ENCODE measurements at places on chromosomes 2 and 18.

DNA sequence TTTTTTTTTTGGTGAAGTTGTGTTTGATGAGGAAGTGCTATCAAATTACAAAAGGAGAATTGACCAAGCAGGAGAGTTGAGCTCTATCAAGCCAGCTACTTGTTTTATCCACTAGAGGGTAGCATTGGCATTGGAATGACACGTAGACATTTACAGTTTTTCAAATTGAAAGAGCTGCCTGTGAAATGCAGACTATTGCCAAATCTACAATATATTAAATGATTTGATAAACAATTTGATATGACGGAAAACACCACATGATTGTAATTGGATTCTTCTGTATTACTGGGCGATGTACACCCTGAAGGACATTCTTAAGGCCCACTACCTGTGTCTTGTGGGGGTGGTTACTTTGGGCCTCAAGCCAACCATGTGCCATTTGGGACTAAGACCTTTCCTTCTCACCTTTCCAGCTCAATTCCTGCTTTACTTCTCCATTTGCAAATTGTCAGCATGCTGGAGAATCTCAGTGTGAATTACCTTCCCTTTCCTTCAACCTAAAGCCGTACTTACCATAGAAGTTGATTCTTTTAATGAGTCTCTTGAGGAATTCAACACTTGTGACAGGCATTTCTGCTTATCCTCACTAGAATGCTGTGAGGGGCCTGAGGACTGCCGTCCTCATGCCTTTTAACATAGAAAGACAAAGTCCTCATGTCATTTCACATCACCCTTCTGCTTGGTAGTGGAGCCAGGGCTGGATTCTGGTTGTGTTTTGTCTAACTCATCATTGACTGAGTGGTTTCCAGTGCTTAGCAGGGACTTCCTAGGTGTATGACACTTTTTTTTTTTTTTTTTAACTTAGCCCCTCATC lies 134.8 kb upstream of the THUMPD2 start:
- peak; percentile 66 for DNase-seq

DNA sequence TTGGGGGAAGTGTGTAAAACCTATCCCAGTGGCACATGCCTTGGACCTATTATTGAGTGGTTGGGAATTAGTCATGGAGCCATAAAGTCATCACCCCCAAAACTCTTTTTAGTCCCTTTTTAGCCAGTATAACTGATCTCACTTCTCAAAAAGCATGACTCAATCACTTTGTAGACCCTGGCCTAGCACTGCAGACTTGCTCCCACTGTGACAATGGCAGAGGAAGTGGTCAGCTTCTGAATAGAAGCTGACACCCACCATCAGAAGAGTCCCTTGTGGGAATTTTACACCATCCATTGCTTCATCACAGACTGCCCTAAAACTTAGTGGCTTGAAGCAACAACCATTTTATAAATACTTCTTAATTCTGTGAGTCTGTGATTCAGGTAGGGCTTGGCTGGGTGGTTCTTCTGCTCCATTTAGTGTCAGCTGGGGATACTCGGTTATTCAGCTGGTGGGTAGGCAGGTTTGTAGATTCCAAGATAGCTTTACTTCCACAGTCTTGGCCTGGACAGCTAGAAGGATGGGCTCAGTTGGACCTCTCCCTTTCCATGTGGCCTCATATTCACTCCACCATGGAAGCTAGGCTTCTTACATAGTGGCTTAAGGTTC lies 10.8 kb upstream of the ITGA6 start:
- DNase-seq: no peak

DNA sequence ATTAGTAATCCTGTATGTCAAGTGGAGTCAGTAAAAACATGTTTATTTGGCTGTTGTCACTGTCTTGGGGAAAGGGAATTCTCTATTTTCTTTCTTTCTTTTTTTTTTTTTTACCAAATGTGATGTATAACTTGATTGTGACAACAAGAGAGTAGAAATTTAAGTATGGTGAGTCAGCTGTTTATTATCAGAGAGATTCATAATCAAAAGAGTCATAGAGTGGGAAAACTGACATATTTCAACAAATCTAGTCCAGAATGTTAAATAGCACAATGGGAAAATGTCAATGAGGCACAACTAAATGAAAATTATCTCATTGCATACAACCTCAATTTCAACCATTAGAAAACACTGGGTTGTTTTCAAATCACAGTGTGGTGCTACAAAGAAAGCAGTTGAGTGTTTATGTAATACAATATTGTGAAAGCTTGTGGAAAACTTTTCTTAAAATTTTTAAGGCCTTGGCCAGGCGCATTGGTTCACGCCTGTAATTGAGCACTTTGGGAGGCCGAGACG lies 111.9 kb upstream of the DTNA start:
- DNase-seq: no peak

DNA sequence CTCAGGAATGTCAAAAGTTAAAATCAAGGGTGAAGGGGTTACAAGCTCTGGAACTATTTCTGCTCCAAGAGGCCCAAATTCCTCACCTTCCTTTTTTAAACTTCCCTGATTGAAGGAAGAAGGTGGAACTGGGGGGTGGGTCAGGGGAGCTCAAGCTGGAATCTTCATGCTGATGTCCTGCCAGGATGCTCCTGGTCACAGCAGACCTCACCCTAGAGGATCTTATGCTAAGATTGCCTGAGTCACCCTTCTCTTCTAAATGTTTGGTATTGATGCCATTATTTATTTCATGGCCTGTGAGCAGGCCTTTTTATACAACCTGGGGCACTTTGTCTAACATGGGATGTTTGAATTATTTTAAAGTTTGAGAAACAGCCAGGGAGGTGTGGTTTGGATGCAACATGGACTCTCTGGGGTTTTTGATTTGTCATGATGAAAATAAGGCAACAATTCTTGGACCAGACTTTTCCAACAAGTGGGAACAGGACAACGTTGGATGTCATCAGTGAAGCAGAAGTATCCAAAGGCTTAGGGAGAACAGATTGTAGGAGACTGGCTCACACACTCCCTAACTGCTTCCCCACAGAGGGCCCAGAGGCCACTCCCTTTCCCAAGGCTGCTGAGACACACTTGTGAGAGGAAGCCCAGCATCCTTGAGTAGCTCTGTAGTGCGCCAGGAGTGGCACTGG lies 420.2 kb upstream of the MEX3C start:
- DNase-seq: no peak

- peak; percentile 48 for DNase-seq
Observed at GRCh38 chr2:18178736-18179349, 300.4 kb downstream of the KCNS3 start.

DNA sequence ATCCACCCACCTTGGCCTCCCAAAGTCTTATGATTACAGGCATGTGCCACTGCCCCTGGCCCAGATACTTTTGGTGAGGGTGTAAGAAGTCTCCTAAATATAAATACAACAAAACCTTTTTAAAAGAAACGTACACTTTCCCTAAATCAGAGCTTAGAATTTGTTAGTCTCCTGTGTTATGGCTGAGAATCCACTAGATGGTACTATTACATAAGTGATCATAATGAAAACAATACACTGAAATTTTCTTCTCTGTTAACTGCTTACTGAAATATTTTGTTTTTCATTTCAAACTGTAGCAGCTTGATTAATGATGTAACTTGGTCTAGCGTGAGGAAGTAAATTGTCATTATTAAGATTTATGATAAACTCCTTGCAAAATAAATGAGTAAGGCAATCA lies 74.8 kb upstream of the FAM98A start:
- DNase-seq: no peak

DNA sequence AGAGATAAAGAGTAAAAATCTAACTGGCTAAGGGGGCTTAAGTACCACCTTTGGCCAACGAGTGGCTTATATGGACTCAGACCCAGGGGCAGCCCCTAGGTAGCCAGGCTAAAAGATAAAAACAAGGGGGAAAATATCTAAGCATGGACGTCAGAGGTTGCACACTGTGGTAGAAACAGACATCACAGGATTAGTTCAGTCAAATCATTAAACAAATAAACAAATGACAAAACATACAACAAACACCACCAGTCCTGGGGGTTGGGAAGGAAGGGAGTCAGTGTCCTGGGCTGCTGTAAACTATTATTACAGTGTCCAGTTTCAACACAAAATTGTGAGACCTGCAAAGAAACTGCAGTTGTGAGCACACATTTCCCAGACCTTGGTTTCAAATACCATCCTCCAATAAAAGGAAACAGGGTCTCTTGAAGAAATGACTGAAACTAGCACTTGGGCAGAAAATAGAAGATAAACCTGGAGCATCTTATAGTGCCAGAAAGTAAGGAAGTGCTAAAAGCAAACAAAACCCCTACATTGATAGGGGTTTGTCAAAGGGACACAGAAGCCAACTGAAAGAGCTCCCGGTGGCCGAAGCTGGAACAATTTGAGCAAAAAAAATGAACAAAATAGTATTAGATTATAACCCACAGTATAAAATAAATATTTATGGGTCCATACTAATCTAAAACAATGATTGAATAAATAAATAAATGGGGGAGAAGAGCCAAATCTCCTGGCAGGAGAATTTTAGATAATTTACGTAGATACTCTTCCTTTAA lies 154.8 kb upstream of the KLF7 start:
- DNase-seq: no peak

DNA sequence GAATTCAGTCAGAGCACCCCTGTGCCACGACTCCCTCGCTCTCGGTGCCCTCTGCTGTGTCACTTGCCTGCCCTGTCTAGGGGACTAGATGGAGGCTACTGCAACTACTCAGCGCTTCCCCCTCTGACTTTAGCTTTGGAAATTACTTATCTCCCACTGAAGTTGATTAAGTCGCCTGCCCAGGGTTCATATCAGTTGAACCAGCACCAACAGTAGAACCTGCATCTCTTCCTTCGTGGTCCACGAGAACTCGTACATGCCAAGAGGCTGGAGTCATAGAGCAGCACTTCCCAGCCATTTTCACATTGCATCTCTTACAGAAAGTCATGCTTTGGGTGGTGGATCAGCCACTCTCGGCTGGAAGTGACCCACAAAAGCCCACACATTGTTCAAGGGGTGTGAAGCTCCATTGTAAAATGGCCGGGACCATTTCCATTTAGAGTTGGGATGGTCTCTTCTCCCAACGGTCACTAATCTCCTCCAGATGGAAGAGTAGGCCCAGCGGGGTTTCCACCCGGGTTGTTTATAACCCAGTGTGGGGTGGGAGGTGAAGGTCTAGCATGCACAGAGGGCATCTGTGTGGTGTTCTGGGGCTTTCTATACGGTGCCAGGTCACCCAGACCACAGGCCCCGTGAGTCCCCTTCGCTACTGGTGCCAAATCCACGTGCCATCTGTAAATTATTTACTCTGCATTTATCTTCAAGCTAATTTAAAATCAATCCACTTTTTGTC lies 38.0 kb downstream of the STEAP3 start:
- no peak for DNase-seq

DNA sequence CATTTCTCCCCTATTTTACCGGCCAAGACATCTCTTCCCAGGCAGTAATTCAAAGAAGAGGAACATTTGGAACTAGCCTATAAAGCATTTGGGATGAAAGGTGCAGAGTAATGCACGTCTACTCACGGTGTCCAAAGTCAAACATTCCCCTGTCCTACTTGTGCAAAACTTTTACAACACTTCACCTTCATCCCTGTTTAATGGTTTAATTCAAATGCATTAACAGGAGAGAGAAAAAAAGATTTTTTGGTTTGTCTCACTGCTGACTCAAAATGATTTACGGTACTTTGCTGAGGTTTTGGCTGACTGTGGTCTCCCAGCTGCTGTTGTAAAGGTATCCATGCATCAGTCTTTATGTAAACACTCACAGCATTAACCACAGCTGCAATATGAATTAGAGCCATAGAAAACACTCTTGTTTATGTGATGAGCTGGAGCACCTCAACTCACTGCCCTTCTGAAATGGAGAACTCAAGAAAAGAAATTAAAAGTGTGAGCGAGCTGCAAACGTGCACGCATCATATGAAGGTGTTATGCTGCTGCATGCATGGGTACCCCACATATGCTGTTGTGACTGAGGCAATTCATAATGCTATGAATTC lies 220.5 kb downstream of the PIEZO2 start:
- DNase-seq: peak; percentile 57

DNA sequence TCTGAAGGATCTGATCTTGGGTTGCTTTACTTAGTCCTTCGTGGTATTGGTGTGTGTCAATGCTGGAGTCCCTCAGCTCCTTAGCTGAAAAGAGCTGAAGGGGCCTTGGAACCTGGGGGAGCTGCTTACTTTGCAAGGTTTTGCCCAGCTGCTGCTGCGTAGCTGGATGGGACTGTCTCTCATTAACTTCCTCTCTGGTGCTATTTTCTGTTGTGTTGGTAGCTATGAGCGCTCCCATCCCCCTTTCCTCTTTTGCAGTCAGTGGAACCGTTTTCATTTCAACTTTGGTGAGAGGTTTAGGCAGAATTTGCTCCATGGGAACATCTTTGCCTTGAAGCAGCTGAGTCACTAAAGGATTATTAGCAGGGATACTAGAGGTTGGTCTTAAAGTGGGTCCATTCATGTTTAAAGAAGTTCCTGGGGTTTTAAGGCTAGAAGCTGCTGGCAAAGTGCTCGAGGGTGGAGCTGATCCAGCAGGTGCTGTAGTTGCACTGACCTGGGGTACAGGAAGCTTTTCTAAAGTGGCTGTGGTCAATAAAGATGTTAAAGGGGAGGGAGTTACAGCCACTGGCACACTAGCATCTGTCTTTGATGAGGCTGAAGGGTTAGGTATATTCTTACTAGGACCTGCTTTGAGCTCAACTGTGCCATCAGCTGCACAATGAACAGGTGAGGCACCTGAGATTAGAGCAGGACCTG lies 69.9 kb upstream of the DTNB start:
- no peak for DNase-seq

GRCh38 chr2:160220545-160221009 lies 20.5 kb upstream of the ITGB6 start:
- DNase-seq: no peak

DNA sequence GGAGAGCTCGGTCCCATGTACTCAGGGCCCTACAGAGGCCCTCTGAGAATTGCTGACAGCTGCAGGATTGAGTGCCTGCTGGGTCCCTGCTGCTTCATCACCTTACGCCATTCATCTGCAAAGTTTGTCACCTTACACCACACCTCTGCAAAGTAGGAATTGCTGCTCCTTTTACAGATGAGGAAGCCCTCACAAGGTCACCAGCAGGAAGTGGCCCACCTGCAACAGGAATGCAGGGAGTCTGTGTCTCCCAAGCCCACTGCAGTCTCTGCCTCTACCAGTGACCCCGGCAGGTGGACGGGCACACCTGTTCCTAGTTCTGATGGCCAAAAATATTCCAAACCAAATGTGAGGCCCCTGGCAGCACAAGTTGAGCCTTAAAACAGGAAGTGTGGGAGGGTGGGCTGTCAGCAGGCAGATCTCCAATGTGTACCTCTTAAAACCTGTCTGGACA lies 441.4 kb downstream of the NBAS start:
- DNase-seq: no peak

GRCh38 chr2:127454595-127455565 lies 36.7 kb downstream of the PROC start:
- no peak for DNase-seq

- DNase-seq: no peak
Observed at GRCh38 chr18:50559752-50560680, at the start of gene MAPK4. Gene MAPK4, plus strand, starts transcription at chr18:50560087. Its CDS starts 103,872 bp downstream, at chr18:50663959.

All from brain microvascular endothelial cell (primary cell).